LNCaP clone FGC (cell line): ENCODE measurements at places on chromosomes 4 and X.

DNA sequence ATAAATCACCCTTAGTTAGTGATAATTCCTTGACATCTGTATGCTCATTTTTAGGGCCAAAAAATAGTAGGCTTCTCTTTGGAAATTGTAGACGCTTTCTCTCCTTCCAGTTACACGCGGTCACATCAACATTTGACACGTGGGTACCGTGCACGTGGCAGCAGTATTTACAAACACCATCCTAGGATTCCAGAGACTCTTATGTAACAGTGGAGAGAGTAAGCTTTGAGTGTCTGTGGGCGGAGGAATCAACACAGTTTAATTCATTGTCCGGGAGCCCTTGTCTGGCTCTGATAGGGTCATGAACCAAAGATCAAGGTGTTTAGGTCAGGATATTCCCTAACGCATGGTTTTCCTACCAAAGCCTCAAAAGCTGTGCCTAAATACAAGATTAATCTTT lies 12.2 kb downstream of the TET2 start:
- DNase-seq: no peak

- no peak for DNase-seq
Observed at GRCh38 chr4:141657550-141658250, 21.3 kb downstream of the IL15 start.

DNA sequence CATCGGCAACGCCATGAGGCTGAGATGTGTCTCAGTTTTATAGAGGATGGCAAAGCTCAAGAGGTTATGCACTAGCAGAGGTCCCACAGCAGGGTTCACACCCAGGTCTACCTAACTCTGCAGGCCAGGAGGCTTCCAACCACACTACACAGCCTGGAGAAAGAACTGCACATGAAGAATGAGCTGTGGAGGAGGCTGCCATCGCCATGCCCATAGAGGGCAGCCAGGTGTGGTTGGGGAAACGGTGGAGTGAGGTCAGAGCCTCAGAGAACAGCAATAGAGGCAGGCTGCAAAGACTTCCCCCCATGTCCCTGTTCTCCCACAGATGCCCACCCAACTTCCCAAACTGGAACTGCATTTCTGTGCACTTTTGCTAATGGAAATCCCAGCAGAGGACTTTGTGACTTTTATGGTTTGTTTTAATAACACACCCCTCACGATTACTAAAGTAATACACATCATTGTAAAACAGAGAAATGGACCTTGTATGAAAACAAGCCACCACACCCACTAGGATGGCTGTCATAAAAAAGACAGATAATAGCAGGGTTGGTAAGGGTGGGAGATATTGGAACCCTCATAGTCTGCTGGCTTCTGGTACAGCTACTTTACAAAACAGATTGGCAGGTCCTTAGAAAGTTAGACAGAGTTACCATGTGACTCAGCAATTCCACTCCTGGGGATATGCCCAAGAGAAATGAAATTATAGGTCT lies 58.9 kb upstream of the PROM1 start:
- no peak for DNase-seq

- DNase-seq: no peak
Observed at GRCh38 chrX:112012360-112012759, 70.2 kb downstream of the TRPC5 start.
